Adrenal gland (tissue), 19 donors: ENCODE measurements at places on chromosomes 2 and 18. TPM values are rescaled to one million over a fixed set of nuclear protein-coding genes. Genes with fewer than 3 reads are reported as not detected.

PCARE gene
- total RNA-seq: 0.17 TPM

SERPINB7 gene
- not detected for total RNA-seq

B4GALT6 gene
- total RNA-seq: 6.4 TPM

ERFE gene
- total RNA-seq: 0.11 TPM

FAHD2A gene
- total RNA-seq: 28.8 TPM

COBLL1 gene
- 236 TPM for total RNA-seq

CACNB4 gene
- 4.0 TPM for total RNA-seq

MLPH gene
- total RNA-seq: 0.52 TPM

DNA sequence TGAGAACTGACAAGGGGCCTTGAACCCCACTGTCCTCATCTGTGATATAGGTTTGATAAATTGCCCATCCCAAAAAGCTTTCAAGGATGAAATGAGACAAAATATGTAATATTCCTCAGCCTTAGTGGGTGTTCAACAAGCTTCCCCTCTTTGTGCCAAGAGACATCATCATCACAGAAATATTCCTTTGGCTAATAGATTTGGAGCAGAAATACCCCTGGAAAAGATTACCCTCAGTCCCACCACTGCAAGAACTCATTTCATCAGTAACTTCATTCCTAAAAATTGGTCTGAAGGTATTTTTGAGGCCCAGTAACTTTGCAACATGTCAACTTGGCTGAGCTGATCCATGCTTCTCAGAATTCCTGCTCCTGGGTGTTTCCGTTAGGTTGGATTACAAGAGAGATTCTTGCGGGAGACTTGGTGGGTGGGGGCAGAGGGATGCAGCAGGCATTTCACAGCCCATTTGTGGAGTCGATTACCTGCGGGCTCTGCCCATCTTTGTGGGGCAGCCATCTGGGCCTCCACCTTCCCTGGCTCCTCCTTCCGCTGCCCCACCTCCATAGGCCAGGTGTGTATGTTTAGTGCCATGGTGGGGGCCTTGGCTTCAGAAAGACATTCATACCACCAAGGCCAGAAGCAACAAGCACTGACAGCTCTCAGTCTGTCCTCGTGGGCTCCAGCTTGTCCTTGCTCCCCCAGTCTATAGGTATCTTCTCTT, 263.9 kb downstream of the GLI2 start:
- no peaks in the 10 kb centered on the region for H3K27me3 ChIP-seq
- no peaks in the 10 kb centered on the region for H3K4me1 ChIP-seq
- no peaks in the 10 kb centered on the region for H3K36me3 ChIP-seq
- H3K4me3 ChIP-seq: no peak overlapping the region

DNA sequence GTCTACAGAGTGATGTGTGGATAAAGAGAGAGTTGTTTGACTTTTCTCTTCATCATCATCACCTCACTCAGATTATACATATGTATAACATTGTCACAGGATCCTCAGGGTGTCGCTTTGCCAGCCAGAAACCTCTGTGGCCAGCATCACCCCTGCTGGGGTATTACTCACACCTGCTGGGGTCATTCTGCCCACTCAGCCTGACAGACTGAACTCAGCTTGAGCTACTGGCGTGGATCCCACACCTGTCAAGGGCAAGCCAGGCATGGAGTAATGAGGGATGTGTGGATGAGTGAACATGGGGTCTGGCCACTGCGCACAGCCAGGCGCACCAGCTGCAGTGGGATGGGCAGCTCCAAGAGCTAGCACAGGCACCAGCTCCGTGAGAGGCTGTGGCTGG, 870.6 kb downstream of the CBLN2 start:
- H3K4me3 ChIP-seq: no peak overlapping the region
- no peaks in the 10 kb centered on the region for H3K27me3 ChIP-seq
- no peak overlapping the region for H3K27ac ChIP-seq
- no peak for DNase-seq
- H3K4me1 ChIP-seq: no peaks in the 10 kb centered on the region

GRCh38 chr18:28735731-28736130, 558.8 kb upstream of the CDH2 start:
- no peaks in the 10 kb centered on the region for H3K27me3 ChIP-seq
- H3K4me1 ChIP-seq: no peaks in the 10 kb centered on the region
- no peak overlapping the region for H3K4me3 ChIP-seq
- no peaks in the 10 kb centered on the region for H3K36me3 ChIP-seq
- H3K27ac ChIP-seq: no peak overlapping the region

DNA sequence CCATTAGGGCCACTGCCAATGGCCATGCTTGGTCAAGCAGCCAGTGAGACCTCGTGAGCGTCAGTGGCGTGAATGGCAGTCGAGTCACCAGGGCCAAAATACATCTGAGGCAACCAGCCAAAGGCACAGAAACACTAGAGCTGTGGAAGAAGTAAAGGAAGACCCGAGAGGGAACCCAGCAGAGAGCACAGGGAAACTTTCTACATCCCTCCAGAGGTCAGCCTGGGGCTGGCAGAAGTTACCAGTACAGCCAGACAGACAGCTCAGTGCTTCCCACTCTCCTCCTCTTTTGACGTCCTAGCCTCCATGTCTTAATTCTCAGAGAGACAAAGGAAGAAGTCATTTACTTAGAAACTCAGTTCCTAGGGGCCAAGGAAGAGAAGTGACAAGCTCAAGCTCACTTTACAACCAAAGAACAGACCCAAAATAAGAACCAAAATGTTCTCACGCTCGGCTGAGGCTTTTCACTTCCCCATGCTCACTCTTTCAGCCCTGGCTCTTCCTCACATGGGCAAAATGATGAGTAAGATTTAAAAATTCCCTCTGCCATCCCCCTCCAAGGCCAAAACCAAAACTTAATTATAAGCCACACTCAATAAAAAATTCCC, 8.7 kb downstream of the CYRIA start:
- peaks cover 35% of the 10 kb centered on the region for H3K4me1 ChIP-seq
- DNase-seq: peak; percentile 72
- peak overlapping the region; percentile 70 for H3K27ac ChIP-seq

DNA sequence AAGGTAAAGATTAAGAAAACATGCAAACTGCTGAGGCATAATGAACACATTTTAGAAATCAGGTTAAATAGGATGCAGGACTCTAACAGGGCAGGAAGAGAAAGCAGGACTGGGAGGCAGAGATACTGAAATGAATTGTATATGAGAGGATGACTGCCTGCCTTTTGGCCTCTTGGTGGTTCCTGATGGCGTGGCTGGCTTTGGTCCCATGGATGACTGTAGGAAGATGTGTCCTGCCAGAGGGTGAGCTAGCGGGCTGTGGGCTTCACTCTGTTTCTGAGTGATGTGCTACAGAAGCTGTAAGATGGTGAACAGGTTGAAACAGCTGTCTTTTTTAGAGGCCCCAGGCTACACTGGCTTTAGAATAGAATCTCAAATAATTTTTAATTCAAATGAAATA, 517.0 kb downstream of the SLC4A3 start:
- no peaks in the 10 kb centered on the region for H3K36me3 ChIP-seq
- no peak for DNase-seq
- H3K4me3 ChIP-seq: no peak overlapping the region
- H3K4me1 ChIP-seq: no peaks in the 10 kb centered on the region

DNA sequence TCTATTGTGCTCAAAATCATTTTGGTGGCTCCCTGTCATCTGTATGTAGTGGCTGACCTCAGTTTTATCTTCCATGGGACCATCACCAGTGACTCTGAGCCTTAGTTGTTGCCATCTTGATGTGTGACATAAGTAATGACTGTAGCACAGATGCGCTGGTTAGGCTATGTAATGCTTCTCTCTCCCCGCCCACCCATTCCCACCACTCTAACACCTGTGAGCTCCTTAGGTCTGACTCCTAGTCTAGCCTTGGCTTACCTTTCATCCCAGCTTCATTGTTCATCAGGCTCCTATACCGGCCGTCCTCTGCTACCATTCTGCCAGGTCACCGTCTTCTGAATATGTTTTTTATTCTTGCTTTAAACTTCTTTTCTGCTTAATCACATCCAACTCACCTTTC, 17.2 kb downstream of the MYO1B start:
- no peaks in the 10 kb centered on the region for H3K27me3 ChIP-seq
- peaks cover 16% of the 10 kb centered on the region for H3K4me1 ChIP-seq
- H3K27ac ChIP-seq: no peak overlapping the region

GRCh38 chr2:179424571-179424970, 159.9 kb upstream of the SESTD1 start:
- no peaks in the 10 kb centered on the region for H3K36me3 ChIP-seq
- H3K27ac ChIP-seq: no peak overlapping the region
- H3K4me3 ChIP-seq: no peak overlapping the region
- no peak for DNase-seq

GRCh38 chr2:69099541-69099940, 86.6 kb downstream of the ANTXR1 start:
- H3K4me1 ChIP-seq: no peaks in the 10 kb centered on the region
- H3K27ac ChIP-seq: peak overlapping the region; percentile 36
- no peak for DNase-seq
- H3K4me3 ChIP-seq: no peak overlapping the region
- H3K36me3 ChIP-seq: peaks cover 11% of the 10 kb centered on the region
- no peaks in the 10 kb centered on the region for H3K27me3 ChIP-seq

GRCh38 chr18:51151568-51152511, 45.6 kb downstream of the MEX3C start:
- no peak overlapping the region for H3K4me3 ChIP-seq
- H3K4me1 ChIP-seq: no peaks in the 10 kb centered on the region
- H3K27me3 ChIP-seq: no peaks in the 10 kb centered on the region
- H3K27ac ChIP-seq: no peak overlapping the region

- no peak overlapping the region for H3K4me3 ChIP-seq
- H3K27me3 ChIP-seq: no peaks in the 10 kb centered on the region
- no peak for DNase-seq
- no peak overlapping the region for H3K27ac ChIP-seq
- no peaks in the 10 kb centered on the region for H3K36me3 ChIP-seq
Measured at GRCh38 chr2:235538981-235539380, 45.1 kb downstream of the AGAP1 start.

DNA sequence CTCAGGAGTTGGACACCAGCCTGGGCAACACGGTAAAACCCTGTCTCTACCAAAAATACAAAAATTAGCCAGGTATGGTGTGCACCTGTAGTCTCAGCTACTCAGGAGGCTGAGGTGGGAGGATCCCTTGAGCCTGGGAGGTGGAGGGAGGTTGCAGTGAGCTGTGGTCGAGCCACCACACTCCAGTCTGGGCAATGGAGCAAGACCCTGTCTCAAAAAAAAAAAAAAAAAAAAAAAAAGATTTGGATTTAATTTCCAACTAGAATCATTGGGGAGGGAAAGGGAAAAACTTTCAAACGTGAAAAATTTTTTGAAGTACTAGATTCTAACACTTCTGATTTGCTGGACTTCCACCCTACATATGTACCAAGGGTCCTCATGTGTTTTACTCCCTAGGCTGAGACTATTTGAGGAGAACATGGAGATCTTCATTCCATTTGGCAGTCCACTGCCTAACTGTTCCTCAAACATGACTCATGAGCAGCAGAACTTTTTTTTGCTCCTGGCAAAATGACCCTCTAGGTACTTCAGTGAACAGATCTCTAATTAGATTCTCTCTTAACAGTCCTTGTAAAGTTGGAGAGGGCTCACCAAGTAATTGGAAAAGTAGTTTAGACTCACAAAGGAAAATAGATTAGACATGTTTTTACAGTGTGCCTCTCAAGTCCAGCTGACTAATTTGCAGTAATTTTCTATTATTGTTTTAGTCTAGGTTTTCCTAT, 267.6 kb downstream of the METTL4 start:
- no peak for DNase-seq
- H3K4me1 ChIP-seq: no peaks in the 10 kb centered on the region
- no peaks in the 10 kb centered on the region for H3K36me3 ChIP-seq
- H3K27me3 ChIP-seq: no peaks in the 10 kb centered on the region

- DNase-seq: no peak
- no peaks in the 10 kb centered on the region for H3K36me3 ChIP-seq
- H3K27ac ChIP-seq: no peak overlapping the region
- H3K27me3 ChIP-seq: no peaks in the 10 kb centered on the region
- H3K4me3 ChIP-seq: no peak overlapping the region
Measured at GRCh38 chr2:209845666-209846065, 74.0 kb downstream of the UNC80 start.

GRCh38 chr2:160328811-160329527, 128.9 kb upstream of the ITGB6 start:
- H3K27ac ChIP-seq: no peak overlapping the region
- no peak for DNase-seq
- no peak overlapping the region for H3K4me3 ChIP-seq
- no peaks in the 10 kb centered on the region for H3K27me3 ChIP-seq

- H3K4me1 ChIP-seq: no peaks in the 10 kb centered on the region
- H3K36me3 ChIP-seq: no peaks in the 10 kb centered on the region
- no peaks in the 10 kb centered on the region for H3K27me3 ChIP-seq
- H3K27ac ChIP-seq: no peak overlapping the region
Measured at GRCh38 chr2:236086971-236087465, 81.2 kb downstream of the GBX2 start.

DNA sequence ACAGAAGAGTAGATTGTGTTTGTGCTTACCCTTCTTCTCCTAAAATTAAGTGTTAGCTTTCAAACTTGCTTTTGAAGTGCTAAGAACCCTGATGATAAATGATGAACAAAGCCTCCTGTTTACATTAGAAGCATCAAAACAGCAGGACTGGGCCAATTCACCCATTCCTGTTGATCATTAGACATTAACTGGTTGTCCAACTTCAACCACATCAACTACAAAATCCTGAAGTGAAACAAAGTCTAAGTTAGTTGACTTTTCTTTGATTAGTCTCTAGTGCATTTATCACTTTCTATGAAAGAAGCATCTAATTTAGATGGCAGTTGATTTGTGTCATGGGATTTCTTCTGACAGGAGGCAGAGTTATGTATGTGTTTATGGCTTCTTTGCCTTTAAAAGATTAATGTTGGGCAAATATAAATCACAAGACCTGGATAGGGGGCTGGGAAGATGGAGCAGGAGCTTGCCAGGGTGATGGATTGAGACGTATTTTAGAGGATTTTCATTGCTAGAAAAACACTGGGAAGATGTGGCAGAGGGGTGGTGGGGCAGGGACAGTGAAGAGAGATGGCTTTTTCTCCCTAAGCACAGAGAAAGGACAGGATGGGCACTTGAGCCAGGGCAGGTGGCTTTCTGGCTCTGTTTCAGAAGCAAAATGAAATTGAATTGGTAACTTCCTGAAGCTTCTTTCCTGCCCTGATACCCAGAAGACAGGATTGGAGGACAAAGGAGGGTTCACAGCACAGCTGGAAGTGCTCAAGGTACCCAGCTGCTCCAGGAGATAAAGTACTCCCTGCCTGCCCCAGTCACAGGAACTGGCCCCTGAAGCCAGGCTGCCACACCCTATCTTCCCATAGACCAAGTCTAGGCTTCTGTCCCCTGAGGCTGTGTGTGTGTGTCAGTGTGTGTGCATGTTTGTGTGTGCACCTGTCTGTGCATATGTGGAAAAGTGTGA, 20.5 kb downstream of the GYPC start:
- no peak overlapping the region for H3K27ac ChIP-seq
- H3K36me3 ChIP-seq: peaks cover 7% of the 10 kb centered on the region
- H3K4me3 ChIP-seq: no peak overlapping the region
- no peaks in the 10 kb centered on the region for H3K27me3 ChIP-seq
- DNase-seq: no peak
- H3K4me1 ChIP-seq: no peaks in the 10 kb centered on the region
